ENCODE measurements at places on chromosomes 2 and 18.

DNA sequence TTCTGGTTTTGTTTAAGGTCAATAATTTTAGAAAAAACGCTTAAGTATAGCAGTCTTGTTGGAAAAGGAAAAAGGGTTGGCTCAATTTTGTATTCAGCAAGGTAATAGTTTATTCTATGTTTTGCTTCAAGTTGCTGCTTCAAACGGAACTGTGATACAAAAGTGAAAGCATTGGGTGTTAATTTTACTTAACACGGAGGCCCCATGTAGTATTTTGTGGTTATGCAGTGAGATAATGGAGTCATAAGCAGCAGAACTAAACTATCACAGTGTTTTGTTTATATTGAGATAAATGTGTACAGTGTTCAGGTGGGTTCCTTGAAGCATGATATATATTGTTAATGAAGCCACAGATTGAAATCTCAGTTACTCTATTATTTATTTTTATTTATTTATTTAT is 67.0 kb upstream of the LYPD6B start:
- DNase-seq, result no peak
- peaks cover 25% of the 10 kb centered on the region for H3K4me1 ChIP-seq
- H3K4me3 ChIP-seq, result no peak overlapping the region
- no peaks in the 10 kb centered on the region for H3K27me3 ChIP-seq

DNA sequence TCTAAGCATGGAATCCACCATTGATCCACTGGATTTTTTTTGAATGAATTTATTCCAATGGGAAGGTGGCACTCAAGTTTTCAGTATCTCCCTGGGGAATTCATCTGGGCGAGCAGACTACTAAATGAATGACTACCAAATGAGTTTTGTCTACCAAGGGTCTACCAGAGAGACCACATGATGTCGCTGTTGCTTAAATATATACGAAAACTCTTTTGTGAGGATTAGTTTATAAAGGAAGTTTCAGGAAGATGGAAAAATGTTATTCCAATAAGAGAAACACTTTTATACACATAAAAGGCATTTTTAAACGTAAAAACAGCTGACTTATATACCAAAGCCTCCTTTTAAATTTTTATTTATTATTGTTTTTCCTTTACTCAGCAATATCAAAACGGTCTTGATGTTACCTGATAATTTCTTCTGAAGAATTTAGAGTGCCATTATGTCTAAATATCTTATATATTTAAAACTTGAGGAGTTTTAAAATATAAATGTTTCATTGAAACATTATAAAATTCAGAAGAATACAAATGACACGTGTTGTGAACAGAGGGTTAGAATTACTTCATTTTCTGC is 139.7 kb downstream of the HRH4 start:
- H3K4me1 ChIP-seq, result peaks cover 14% of the 10 kb centered on the region
- no peaks in the 10 kb centered on the region for H3K36me3 ChIP-seq
- no peak overlapping the region for H3K27ac ChIP-seq
- peak; percentile 43 for DNase-seq

DNA sequence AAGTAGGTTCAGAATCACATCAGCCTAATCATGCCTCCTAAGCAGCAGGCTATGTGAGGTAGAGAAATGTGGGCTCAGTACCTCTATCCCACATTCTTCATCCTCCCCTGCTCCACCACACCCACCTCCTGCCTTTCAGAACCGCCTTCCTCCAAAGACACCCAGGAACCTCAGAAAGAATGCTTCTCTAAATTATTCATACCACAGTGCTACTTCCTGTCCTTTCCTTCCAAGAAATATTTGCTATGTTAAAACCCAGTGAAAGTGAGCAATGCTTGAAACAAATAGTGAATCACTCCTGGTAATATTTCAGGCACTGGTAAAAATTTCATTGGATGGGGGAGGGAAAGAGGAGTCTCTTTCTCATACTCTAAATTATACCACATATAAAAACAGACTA is 24.0 kb upstream of the CREB1 start:
- H3K27me3 ChIP-seq, result peaks cover 3% of the 10 kb centered on the region
- H3K4me1 ChIP-seq, result peaks cover 27% of the 10 kb centered on the region
- no peaks in the 10 kb centered on the region for H3K36me3 ChIP-seq
- H3K4me3 ChIP-seq, result no peak overlapping the region

GRCh38 chr18:47909484-47909883 is 21.0 kb downstream of the SMAD2 start:
- peaks cover 38% of the 10 kb centered on the region for H3K36me3 ChIP-seq
- no peak overlapping the region for H3K27ac ChIP-seq
- DNase-seq, result no peak
- peaks cover 20% of the 10 kb centered on the region for H3K4me1 ChIP-seq
- no peak overlapping the region for H3K4me3 ChIP-seq

DNA sequence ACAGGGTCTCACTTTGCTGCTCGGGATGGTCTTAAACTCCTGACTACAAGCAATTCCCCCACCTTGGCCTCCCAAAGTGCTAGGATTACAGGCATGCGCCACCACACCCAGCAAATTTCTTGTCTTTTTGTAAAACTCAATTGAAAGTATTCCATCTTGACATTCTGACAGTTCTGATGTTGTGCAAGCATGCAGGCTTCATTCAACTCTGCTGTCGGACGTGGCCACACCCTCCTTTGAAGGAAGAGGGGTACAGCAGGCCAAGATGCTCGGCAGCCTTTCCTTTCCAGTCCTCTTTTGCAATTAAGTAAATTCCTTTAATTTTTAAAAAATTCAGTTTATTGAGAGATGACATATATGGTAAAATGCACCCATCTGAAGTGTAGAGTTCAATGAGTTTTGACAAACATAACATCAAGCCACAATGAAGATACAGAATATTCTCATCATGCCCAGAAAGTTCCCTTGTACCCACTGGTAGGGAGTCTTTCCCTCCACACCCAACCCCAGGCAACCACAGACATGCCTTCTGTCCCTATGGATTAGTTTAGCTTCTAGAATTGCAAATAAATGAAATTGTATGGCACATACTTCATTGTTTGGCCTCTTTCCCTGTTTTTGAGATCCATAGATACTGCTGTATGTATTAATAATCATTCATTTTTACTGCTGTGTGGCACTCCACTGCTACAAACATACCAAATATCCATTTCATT is 33.1 kb downstream of the TUBB6 start:
- H3K27ac ChIP-seq, result no peak overlapping the region
- DNase-seq, result no peak
- H3K4me1 ChIP-seq, result peaks cover 7% of the 10 kb centered on the region
- H3K27me3 ChIP-seq, result no peaks in the 10 kb centered on the region
- H3K36me3 ChIP-seq, result peaks cover 35% of the 10 kb centered on the region
- no peak overlapping the region for H3K4me3 ChIP-seq

All from neural crest cell (in vitro differentiated cells).